HepG2 (cell line): ENCODE measurements at places on chromosomes 12 and 14. TPM values are rescaled to one million over a fixed set of nuclear protein-coding genes. Genes with fewer than 3 reads are reported as not detected.
A peak's percentile ranks its signal among the peaks of the same experiment; 100 is the strongest.

TCTN1 gene
- total RNA-seq: 8.9 and 16.0 TPM in 2 replicates

C12orf50 gene
- total RNA-seq: not detected in 2 replicates

- no peaks in the 10 kb centered on the region; the same call in 2 of the 3 replicates for H3K27me3 ChIP-seq
- no peaks in the 10 kb centered on the region; the same call in 2 of the 3 replicates for H3K36me3 ChIP-seq
- no peak for DNase-seq
- peak overlapping the region; percentile 86 for H3K27ac ChIP-seq
Observed at GRCh38 chr12:31322801-31323207, 3.1 kb downstream of the SINHCAF start.

- no peak overlapping the region for H3K4me3 ChIP-seq
- no peaks in the 10 kb centered on the region for H3K27me3 ChIP-seq
- DNase-seq: no peak
- H3K27ac ChIP-seq: no peak overlapping the region
- no peaks in the 10 kb centered on the region for H3K4me1 ChIP-seq
- no peaks in the 10 kb centered on the region for H3K36me3 ChIP-seq
Observed at GRCh38 chr12:87086118-87086891, 830.1 kb upstream of the MGAT4C start.
